ENCODE measurements at places on chromosomes 16 and 17. TPM values are rescaled to one million over a fixed set of nuclear protein-coding genes. Genes with fewer than 3 reads are reported as not detected.

Gene ELP5
- 57.3 TPM for total RNA-seq

Gene PLLP
- under 0.01 TPM for total RNA-seq

Gene PARD6A
- 1.1 TPM for total RNA-seq

Gene PYDC1
- total RNA-seq = not detected

Gene CCL8
- total RNA-seq = not detected

Gene CRYBA1
- not detected for total RNA-seq

Gene HSDL1
- total RNA-seq = 29.0 TPM

Gene KRT14
- 0.38 TPM for total RNA-seq

Gene KRT28
- not detected for total RNA-seq

Gene SLFN14
- not detected for total RNA-seq

Gene ACBD4
- total RNA-seq = 7.3 TPM

Gene ZNF597
- total RNA-seq = 2.7 TPM

Gene RMI2
- total RNA-seq = 4.5 TPM

Gene TEX14
- under 0.01 TPM for total RNA-seq

Gene GUCY2D
- total RNA-seq = not detected

Gene PSMC3IP
- total RNA-seq = 16.3 TPM

Gene COL1A1
- 508 TPM for total RNA-seq

Gene ATAD5
- 1.1 TPM for total RNA-seq

Gene PRSS8
- not detected for total RNA-seq

Data from regular cardiac myocyte (primary cell).